NCI-H1436 (cell line): ENCODE measurements at places on chromosomes 5 and 9.

DNA sequence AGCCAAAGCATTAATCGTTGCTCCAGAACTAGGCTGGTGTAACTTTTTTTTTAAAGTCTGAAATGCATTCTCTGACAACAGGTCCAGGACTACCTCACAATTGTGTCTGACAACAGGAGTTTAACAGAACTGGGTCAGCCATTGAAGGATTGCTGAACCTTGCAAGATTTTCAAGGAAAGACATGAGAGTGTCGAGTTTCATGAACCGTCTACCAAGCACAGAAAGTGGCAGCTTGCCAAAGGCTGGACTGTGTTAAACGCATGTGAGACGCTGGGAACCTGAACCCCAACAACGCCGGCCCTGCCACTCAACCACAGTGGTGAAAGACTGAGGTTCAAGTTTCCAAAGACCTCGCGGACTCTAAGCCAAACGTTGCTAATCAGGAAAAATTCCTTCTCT, 79.1 kb downstream of the LHFPL2 start:
- peak; percentile 29 for DNase-seq

DNA sequence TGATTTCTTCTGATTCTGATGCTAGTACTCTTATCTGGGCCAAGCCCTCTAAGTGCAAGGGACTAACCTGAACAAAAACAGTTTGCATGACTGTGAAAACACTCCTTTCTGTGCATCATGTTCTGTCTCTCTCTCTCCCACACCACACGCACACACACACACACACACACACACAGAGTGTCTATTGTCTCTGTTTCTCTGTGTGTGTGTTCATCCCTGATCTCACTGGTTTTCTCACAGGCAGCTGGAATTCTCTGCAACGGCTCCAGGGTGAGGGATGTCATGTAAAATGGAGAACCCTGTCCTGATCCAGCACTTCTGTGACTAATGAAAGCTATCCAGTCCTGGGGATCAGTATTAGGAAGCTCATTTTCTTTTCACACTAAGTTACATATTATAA, 453.1 kb upstream of the RGMB start:
- no peak for DNase-seq

DNA sequence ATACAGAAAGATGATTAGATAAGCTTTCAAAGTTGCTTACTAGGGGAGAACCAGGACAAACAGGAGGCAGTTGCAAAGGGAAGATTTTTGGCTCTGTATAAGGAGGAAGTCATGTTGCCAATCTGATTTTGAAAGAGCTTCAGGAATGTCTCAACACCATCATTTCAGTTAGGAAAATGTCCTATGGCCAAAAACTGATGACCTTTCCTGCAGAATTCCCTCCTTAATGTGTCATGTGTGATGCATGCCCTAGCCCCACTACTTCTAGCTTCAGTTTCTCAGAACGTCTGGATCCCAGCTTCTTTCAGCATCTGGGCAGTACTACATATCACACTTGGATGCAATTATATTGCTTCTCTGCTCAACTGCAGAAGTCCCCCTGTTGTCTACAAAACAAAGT, 211.5 kb upstream of the NREP start:
- no peak for DNase-seq

DNA sequence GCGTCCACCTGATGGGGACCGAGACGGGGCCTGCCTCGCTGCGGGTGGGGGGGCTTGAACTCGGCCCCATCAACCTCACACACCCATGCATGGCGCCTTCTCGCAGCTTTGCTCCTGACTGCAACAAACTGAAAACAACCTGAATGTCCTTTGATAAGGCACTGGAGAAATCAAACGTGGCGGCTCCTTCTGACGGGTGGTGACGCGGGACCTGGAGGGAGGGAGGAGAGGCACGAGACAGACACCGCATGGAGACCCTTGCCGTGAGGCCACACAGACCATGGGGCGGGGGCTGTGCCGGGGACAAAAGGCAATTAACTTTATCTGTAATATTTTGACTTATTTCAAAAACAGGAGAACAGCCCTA, 48.6 kb downstream of the NACC2 start:
- DNase-seq: no peak

- no peak for DNase-seq
Observed at GRCh38 chr5:9356351-9356825, 189.5 kb downstream of the SEMA5A start.
